ENCODE measurements at places on chromosomes 7 and 10. TPM values are rescaled to one million over a fixed set of nuclear protein-coding genes. Genes with fewer than 3 reads are reported as not detected.

GRCh38 chr7:13152755-13153154, 465.3 kb downstream of the ARL4A start:
- DNase-seq = no peak
- no peak overlapping the region for H3K4me3 ChIP-seq
- no peak overlapping the region for H3K27ac ChIP-seq
- H3K36me3 ChIP-seq = no peaks in the 10 kb centered on the region
- no peaks in the 10 kb centered on the region for H3K4me1 ChIP-seq
- no peaks in the 10 kb centered on the region for H3K27me3 ChIP-seq

GRCh38 chr7:3175285-3175902, 125.7 kb upstream of the SDK1 start:
- no peaks in the 10 kb centered on the region for H3K4me1 ChIP-seq
- H3K27ac ChIP-seq = no peak overlapping the region
- no peaks in the 10 kb centered on the region for H3K27me3 ChIP-seq
- DNase-seq = no peak
- no peaks in the 10 kb centered on the region for H3K36me3 ChIP-seq

- H3K36me3 ChIP-seq = no peaks in the 10 kb centered on the region
- no peaks in the 10 kb centered on the region for H3K4me1 ChIP-seq
- no peak overlapping the region for H3K4me3 ChIP-seq
- no peak for DNase-seq
These were observed 289.0 kb downstream of the TWIST1 start for GRCh38 chr7:18828260-18828993.

DNA sequence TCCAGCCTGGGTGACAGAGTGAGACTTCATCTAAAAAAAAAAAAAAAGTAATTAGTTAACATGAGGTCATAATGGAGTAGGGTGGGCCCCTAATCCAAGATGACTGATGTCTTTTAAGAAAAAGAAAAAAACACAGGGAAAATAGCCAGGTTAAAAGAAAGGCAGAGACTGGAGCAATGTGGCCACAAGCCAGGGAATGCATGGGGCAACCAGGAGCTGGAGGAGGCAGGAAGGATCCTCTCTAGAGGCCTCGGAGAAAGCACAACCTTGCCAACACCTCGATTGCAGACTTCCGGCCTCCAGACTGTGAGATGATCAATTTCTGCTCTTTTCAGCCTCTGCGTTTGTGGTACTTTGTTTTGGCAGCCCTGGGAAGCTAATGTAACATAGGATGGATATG, 121.5 kb downstream of the ITIH5 start:
- H3K36me3 ChIP-seq = no peaks in the 10 kb centered on the region
- no peak for DNase-seq
- no peak overlapping the region for H3K4me3 ChIP-seq
- no peak overlapping the region for H3K27ac ChIP-seq
- H3K4me1 ChIP-seq = no peaks in the 10 kb centered on the region

DNA sequence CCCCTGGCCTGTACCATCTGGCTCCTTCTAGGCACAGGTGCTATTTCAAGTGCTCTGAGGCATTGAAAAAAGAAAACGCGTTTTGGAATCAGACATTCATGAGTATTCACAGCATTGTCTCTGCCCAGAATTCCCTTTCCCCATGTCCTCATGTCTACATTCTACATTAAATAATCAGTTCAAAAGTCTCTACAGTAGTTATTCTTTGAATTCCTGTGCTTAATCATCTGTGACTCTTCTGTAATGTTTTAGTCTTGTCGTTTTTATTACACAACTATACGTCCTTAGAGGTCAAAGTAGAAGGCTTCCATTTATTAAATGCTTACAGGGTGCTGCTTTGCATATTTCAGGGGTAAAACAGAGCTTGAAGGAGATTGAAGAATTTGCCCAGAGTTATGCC, 95.7 kb downstream of the BICC1 start:
- H3K4me1 ChIP-seq = no peaks in the 10 kb centered on the region
- H3K4me3 ChIP-seq = no peak overlapping the region
- no peak overlapping the region for H3K27ac ChIP-seq
- no peaks in the 10 kb centered on the region for H3K27me3 ChIP-seq

DNA sequence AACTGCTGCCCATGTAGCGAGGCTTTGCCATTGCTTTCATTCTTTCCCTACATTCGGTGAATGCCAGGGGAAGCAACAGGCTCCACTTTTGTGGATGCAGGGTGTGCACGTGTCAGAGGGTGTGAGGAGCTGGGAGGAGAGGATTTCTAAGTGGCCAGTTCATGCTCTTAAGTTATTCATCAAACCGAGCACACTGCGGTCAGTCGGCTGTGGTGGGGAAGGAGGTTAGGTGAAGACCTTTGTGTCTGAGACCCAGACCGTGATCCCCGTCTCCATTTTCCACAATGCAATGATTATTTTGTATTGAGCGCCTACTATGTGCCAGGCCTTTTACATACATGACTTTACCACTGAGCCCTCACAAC, 438.6 kb upstream of the GALNT17 start:
- peak overlapping the region; percentile 70 for H3K4me3 ChIP-seq
- H3K4me1 ChIP-seq = no peaks in the 10 kb centered on the region
- H3K27ac ChIP-seq = no peak overlapping the region
- no peak for DNase-seq
- H3K27me3 ChIP-seq = no peaks in the 10 kb centered on the region
- H3K36me3 ChIP-seq = no peaks in the 10 kb centered on the region

The PNLIPRP3 gene
- not detected for total RNA-seq

DNA sequence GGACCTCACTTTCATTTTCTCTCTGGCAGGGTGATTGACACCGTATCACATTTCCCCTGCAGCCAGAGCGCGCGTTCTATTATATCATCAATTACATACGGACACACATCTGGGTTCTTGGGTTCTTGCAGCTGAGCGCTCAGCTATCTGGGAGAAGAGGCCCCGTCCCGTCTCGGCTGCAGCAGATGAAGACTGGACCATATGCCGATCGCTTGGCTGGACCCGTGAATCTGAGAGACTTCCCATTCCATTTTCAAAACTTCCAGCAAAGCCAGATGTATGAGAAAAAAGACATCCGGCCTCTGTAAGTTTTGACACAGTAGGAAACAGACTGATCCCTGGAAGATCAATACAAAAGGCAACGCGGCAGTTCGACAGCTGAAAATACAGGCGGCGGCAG, 99.8 kb downstream of the JCAD start:
- no peak overlapping the region for H3K4me3 ChIP-seq
- DNase-seq = no peak
- no peaks in the 10 kb centered on the region for H3K27me3 ChIP-seq
- H3K36me3 ChIP-seq = no peaks in the 10 kb centered on the region
- H3K4me1 ChIP-seq = no peaks in the 10 kb centered on the region

- H3K27ac ChIP-seq = no peak overlapping the region
- H3K36me3 ChIP-seq = no peaks in the 10 kb centered on the region
- no peak overlapping the region for H3K4me3 ChIP-seq
- peaks cover 2% of the 10 kb centered on the region for H3K27me3 ChIP-seq
- DNase-seq = no peak
These were observed 44.3 kb upstream of the INPP5A start for GRCh38 chr10:132493246-132493755.

GRCh38 chr10:43890124-43890523, 241.4 kb upstream of the ZNF32 start:
- H3K36me3 ChIP-seq = no peaks in the 10 kb centered on the region
- no peak overlapping the region for H3K4me3 ChIP-seq
- H3K27me3 ChIP-seq = no peaks in the 10 kb centered on the region
- DNase-seq = no peak

GRCh38 chr7:127878791-127879190, 152.4 kb downstream of the LRRC4 start:
- no peak for DNase-seq
- no peak overlapping the region for H3K4me3 ChIP-seq
- H3K36me3 ChIP-seq = no peaks in the 10 kb centered on the region
- no peaks in the 10 kb centered on the region for H3K4me1 ChIP-seq
- H3K27me3 ChIP-seq = no peaks in the 10 kb centered on the region

- H3K27ac ChIP-seq = no peak overlapping the region
- H3K4me3 ChIP-seq = no peak overlapping the region
- H3K4me1 ChIP-seq = no peaks in the 10 kb centered on the region
- DNase-seq = no peak
- H3K27me3 ChIP-seq = no peaks in the 10 kb centered on the region
These were observed 84.8 kb upstream of the AOAH start for GRCh38 chr7:36809086-36809485.

GRCh38 chr7:49873420-49873819, 100.0 kb downstream of the VWC2 start:
- H3K27ac ChIP-seq = no peak overlapping the region
- no peaks in the 10 kb centered on the region for H3K36me3 ChIP-seq
- H3K27me3 ChIP-seq = no peaks in the 10 kb centered on the region
- H3K4me1 ChIP-seq = no peaks in the 10 kb centered on the region

DNA sequence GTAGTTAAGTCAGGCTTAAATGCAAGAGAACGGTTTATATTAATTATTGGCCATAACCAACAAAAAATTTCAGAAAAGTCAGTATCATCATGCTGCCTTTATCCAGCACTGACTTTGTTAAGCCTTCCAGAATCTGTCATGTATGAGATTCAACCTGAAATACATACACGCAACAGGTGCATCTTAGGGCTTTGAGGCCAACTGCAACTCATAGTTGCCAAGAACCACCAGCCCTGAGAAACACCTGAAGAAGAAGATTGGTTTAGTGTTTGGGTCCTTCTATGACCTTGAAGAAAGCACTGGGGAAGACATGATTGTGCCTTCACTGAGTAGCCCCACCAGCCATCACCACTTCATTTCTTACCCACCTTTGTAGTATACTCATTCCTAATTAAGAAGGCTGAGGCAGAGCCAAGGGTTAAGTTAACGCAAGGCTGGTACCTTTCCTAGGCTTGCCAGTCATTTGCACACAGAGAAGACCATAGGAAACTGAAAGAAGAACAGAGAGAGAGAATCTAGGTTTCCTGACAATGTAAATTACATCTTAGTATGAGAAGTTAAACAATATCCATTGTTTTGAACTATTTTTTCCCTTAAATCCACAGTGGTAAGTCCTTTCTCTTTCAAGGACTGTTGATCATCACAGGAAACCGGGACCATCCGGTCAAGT, 200.1 kb upstream of the PRKCQ start:
- no peaks in the 10 kb centered on the region for H3K27me3 ChIP-seq
- DNase-seq = no peak
- H3K4me3 ChIP-seq = 0 out of 2 replicates have a peak overlapping the region, but pooled peaks have one; percentile 17
- H3K36me3 ChIP-seq = no peaks in the 10 kb centered on the region
- peaks cover 16% of the 10 kb centered on the region for H3K4me1 ChIP-seq
